ENCODE measurements at places on chromosomes 11 and 22.

- DNase-seq = no peak
These were observed 27.8 kb upstream of the SHISAL1 start for GRCh38 chr22:44340271-44341239.

DNA sequence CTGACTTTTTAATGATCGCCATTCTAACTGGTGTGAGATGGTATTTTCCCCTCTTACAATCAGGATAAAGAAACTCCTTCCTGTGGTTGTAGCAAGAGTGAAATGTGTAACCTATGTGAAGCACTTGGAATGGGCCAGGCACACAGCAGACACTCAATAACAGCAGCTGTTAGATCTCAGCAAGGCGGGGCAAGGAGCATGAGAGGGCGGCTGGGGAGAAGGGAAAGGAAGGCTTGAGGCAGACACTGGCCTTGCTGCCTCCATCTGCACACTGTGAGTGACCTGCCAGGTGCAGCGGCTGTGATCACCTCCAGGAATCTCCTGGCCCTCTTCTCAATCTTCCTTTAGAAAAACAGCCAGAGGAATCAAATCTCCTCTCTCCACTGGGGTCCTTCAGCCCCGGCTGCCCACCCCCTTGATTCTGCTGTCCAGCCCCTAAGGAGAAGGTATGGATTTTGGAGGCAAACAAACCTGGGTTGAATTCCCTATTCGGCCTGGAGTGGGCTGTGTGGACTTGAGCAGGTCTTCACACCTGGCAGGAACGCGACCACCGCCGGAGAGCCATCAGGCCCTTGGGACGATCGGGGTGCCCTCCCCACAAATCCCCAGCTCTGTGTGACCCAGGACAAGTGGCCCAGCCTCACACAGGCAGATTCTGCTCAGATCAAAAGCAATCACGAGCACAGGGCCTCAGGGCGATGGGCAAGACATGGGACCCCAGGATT, 49.0 kb downstream of the RPUSD4 start:
- no peak for DNase-seq

GRCh38 chr22:39955675-39956074, 4.5 kb upstream of the TMA7B start:
- DNase-seq = no peak

DNA sequence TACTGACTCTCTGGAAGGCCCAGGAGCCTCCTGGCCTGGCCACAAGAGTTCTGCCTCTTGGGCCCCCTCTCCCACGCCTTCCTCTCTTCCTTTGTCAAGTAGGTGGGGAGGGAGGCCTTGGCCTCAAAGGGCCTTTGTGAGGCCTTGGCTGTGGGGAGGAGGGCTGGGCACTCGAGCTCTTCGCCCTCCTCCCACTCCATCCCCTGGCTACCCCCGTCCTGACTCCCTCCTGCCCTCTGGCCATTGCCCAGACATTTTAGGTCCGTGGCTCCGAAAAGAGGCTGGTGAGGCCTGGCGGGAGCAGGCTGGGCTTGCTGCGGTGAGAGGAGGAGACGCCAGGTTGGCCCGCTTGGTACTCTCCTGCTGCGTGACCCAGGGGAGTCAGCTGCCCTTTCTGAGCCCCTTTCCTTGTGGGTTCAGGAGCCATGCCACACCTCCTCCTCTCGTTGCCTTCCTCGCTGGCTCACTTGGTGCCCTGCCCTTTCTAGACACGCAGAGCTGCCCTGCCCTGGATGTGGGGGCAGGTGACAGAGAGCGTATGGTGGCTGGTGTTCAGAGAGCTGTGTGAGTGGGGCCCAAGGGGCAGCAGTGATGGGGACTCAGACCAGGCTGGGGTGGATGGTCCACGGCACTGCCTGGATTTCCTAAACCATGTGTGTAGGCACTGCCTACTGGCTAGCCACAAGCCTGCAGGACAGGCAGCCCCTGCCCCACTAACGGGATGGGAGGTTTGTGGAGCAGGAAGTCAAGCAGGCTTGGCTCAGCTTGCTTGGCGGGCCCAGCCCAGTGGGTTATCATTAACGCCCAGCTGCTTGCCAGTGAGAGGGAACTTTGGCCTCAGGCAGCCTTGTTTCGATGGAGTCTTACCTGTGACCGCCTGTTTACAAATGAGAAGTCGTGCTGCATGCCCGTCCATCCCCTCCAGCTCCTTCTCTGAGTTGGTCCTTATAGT, 15.8 kb upstream of the OMP start:
- DNase-seq = no peak

- no peak for DNase-seq
These were observed 267.7 kb downstream of the LARGE1 start for GRCh38 chr22:33652615-33653014.

DNA sequence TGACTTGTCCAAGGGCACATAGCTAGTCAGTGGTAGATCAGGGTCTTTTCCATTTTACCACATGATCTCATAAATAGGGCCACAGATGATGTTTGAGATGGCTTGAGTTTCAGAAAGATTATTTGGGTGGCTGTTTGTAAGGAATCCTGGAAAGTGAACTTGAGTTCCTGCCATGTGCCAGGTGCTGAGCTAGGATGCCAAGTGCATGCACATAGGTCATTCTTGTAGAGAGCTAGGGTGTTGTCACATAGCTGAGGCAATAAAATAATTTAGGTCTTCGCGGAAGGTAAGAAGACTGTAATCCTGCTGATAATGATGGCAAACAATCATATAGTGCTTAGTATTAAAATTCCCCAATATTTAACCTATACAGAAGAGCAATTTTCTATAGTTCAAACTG, 1162.6 kb upstream of the TENM4 start:
- DNase-seq = no peak

DNA sequence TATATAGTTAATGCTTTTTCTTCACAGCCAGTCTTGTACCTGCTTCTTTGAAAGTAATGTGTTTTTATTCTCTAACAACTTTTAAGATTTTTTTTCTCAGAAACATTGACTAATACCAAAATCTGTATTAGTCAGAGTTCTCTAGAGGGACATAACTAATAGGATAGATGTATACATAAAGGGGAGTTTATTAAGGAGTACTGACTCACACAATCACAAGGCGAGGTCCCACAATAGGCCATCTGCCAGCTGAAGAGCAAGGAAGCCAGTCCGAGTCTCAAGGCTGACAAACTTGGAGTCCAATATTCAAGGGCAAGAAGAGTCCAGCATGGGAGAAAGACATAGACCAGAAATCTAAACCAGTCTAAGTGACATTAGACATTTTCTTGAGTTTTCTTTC, 140.0 kb downstream of the RAB38 start:
- DNase-seq = no peak

DNA sequence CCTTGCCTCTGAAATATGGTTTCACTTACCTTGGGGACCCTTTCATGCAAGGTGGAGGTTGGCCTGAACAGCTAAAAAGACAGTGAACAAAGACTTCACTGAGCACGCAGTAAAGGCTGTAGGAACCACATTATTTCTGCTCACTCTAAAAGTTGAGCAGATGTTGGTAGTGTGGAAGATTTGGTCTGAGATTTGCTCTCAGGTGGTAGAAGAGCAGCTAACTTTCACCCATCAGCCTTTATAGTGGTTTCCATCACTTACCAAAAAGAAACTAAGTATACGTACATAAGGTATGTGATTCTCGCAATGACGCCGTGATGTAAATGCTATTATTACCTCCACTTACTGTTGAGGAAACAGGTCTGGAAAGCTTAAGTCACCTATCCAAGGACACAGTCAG, 47.3 kb downstream of the PRR5L start:
- DNase-seq = no peak

- DNase-seq = no peak
These were observed 34.6 kb upstream of the MMP13 start for GRCh38 chr11:102990145-102990544.

- peak; percentile 13 for DNase-seq
These were observed 1.6 kb downstream of the CCND1 start for GRCh38 chr11:69642549-69642912.

- peak; percentile 8 for DNase-seq
These were observed 12.3 kb downstream of the STARD10 start for GRCh38 chr11:72781313-72782080.

- no peak for DNase-seq
These were observed 5.4 kb upstream of the MAPK8IP1 start for GRCh38 chr11:45879803-45880686.

GRCh38 chr11:126083829-126084607, 21.4 kb upstream of the CDON start:
- DNase-seq = no peak

DNA sequence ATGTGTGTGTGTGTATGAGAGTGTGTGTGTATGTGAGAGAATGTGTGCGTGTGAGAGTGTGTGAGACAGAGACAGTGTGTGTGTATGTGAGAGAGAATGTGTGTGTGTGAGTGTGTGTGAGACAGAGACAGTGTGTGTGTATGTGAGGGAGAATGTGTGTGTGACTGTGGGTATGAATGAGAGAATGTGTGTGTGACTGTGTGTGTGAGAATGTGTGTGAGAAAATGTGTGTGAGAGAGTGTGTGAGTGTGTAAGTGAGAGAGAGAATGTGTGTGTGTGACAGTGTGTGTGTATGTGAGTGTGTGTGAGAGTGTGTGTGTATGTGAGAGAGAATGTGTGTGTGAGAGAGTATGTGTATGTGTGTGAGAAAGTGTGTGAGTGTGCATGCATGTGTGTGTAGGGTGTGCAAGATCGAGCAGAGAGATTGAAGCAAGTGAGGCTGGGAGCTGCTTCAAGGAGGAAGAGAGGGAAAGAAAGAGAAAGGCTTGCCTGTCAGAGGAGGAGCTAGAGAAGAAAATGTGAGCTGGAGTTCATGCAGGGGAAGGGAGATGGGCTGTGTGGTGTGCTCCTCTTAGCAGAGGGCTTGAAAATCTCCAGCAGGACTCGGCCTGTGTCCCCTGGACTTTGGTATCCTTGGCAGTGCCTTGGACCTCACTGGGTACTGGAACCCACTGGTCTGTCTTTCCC, 27.7 kb upstream of the TP53I11 start:
- no peak for DNase-seq

GRCh38 chr22:30455075-30455840, 16.6 kb downstream of the SEC14L3 start:
- no peak for DNase-seq

DNA sequence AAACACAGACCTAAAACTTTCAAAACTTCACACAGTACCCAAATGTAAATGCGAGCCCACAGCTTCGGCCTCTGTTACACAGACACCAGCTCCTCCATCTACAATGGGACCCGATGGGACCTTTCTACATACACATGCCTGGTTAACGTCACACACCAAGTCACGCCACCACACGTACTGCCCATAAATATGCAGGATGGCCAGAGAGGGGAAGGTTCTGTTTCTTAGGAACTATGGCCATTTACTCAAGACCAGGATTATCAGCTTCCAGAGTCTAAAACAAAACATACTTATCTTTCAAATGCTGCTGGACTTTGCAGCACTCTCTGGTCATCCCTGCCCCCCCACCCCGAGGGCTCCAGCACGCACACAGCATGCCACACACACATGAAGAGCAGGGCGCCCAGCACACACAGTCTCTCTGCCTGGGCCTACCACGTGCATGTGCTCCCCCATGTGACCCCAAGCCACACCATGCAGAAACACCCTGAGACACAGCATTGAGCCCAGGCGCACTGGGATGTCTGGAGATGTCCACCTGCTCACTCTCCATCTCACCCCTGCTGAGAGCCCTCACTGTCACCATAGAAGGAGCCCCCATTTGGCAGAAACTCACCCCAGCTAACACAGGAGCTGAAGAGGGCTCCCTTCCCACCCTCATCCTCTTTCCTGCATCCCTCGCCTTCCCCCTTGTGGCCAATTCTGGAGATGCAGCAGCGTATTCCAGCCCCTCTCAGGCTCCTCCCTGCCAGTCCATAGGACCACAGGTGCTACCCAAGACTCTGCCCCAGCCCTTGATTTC, 61.8 kb downstream of the SLC22A12 start:
- DNase-seq = peak; percentile 36

DNA sequence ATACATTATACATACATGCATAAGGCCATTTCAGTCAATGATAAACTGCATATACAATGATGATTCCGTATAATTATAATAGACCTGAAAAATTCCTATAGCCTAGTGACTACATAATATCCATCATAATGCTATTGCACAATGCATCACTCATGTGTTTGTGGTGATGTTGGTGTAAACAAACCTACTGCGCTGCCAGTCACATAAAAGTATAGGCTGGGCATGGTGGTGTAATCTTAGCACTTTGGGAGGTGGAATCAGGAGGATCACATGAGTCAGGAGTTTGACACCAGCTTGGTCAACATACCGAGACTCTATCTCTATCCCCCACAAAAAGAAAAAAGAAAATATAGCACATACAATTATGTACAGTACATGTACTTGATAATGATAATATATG, 163.7 kb upstream of the DDI1 start:
- no peak for DNase-seq

DNA sequence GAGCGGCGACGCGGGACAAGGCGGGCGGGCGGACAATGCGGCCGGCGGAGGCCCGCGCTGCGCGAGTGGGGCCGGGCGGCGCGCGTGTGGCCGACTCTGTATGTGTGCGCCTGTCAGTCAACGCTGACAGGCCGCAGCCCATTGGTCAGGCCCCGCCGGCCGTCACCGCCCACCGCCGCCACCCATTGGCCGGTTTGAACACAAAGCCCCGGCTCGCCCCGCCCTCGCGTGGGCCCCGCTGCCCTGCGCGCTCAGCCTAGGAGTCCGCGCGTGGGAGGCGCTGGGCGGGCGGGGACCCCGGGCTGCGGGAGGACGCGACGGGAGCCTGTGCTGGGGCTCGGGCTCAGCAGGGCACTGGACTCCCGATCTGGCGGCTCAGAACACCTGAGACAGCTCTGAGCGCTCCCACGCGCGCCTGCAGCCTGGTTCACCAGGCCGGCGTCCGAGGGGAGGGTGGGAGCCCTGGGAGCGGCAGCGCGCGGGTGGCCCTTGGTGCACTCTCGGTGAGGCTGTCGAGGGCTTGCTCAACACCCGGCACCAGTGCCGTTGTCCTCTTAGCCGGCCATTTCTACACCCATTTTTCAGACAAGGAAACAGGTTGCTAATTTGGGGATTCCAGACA, at the start of gene SUN2:
Gene SUN2 (minus strand): TSS at position 88 of the 622 bp plus-strand sequence. CDS start 3,370 bp downstream, outside the sequence.
- peak; percentile 91 for DNase-seq

- no peak for DNase-seq
These were observed 74.9 kb downstream of the SMCO4 start for GRCh38 chr11:93468290-93468689.

DNA sequence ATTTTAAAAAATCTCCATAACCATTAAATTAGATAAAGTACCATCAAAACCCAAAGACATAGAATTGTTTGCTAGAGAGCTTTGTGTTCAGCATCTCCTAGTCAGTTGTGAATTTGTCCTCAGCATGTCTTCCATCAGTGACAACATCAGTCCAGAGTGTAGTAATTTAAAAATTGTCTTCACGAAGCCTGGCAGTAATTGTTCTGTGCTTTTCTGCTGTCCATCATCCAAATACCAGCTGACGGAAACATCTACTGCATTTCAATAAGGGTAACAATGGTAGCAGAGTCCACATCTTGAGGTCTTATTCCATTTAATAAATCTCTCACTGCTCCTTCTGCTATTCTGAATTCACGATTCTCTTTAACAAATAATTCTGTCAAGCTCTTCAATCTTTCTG, 121.5 kb downstream of the ATXN10 start:
- no peak for DNase-seq
